ENCODE measurements at places on chromosomes 7 and 10.

- DNase-seq = no peak
Observed at GRCh38 chr10:44263771-44264170, 121.1 kb downstream of the CXCL12 start.

GRCh38 chr7:85851571-85852193 lies 664.8 kb upstream of the SEMA3D start:
- DNase-seq = no peak

- DNase-seq = no peak
Observed at GRCh38 chr10:1650542-1651269, 86.6 kb downstream of the ADARB2 start.

GRCh38 chr10:122298598-122299301 lies 27.7 kb downstream of the BTBD16 start:
- no peak for DNase-seq

- DNase-seq = no peak
Observed at GRCh38 chr10:133276435-133277201, at the start of gene ADAM8. Gene ADAM8 (minus strand): TSS chr10:133276868. CDS start chr10:133276817, 51 bp downstream.

GRCh38 chr7:112581529-112581928 lies 100.7 kb downstream of the LSMEM1 start:
- no peak for DNase-seq

GRCh38 chr7:27873981-27874957 lies 134.3 kb downstream of the TAX1BP1 start:
- DNase-seq = no peak

DNA sequence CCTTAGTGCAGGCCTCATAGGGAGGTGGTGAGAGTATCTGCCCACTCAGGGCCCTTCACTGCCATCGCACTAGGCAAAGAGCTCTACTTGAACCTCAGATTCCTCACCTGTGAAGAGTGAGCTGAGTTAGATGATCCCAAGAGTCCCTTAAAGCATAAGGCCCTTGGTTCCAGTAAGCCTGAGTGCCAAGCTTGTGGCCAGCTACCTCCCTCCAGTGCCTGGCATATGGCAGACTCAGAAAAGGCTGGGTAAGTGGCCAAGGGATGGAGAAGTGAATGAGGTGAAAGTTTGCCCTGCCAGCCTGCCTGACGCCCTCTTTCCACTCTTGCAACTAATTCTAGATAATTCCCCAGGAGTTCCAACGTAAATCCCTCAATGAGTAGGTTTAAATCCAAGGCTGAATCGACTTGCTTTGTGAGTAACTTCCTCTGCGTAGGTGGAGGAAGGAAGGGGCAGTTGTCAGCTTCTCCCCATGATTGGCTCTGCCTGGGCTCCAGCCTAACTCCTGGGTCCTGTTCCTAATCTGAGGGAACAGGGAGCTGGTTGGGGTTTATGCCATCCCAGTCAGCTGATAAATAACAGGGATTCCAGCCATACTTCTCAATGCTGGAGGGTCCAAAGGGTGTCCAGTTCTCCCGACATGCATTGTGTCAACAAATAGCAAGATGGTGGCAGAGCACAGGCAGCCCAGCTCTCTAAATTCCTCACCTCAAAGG lies 14.2 kb downstream of the DUSP5 start:
- DNase-seq = no peak

DNA sequence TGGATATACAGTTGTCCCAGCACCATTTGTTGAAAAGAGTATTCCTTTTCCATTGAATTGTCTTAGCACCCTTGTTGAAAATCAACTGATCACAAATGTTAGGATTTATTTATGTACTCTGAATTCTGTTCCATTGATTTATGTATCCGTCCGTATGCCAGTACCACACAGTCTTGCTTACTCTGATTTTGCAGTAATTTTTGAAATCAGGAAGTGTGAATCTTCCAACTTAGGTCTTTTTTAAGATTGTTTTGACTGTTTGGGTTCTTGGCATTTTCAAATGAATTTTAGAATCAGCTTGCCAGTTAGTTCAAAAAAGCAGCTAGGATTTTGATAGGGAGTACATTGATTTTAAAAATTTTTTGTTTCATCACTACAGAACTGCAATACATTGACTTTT lies 23.7 kb downstream of the CDK13 start:
- DNase-seq = no peak

- no peak for DNase-seq
Observed at GRCh38 chr10:33947544-33947943, 613.1 kb upstream of the NRP1 start.

GRCh38 chr7:46150202-46150601 lies 229.1 kb upstream of the IGFBP3 start:
- no peak for DNase-seq

DNA sequence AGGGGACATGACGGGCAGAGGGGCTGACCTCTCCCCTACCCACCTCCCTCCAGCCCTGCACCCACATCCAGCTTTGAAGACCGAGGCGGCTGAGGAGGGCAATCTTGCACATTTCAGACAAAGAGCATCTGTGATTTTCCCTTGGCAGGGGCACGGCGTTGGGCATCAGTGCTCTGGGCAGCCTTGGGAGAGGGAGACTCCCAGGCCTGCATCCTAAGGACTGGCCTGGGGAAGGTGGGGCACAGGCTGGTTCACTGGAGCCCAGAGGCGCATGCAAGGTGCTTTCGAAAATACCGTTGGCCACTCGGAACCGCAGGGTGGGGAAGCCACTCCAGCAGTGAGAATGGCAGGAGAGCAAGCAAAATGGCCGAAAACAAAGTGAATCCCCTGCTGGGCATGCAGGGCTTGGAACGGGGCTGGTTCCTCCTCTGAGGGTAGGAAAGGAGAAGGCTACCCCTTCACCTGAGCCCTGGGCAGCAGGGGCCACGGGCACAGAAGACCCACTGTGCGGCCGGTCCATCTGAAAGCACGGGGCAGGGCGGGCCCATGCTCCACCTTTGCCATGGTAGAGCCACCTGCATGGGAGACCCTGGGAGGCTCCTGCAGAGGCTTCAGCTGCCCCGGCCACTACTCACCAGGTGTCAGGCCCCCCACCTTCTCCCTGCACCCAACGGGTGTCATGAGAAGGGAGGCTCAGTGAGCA lies 49.8 kb downstream of the EBF3 start:
- no peak for DNase-seq

GRCh38 chr7:50396856-50397255 lies 53.3 kb downstream of the FIGNL1 start:
- DNase-seq = no peak

DNA sequence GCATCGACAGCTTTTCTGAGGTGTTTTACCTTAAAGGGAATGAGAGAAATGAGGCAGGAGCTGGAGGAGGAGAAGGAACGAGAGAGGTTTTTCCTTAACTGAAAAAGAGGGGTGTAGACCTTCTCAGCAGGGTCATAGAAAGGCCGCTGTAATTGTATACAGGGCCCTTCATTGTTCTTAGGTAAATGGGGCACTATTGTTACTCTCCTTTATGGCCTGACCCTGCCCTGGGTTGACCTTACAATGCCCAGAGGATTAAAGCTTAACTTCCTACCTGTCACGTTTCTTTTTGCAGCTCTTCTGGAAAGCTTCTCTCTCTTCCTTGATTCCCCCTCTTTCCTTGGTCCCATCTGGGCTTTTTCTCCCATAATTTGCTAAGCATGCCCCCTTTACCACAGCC lies 13.7 kb upstream of the PDLIM1 start:
- no peak for DNase-seq

GRCh38 chr10:97738616-97739015 lies 1.7 kb downstream of the ZFYVE27 start:
- DNase-seq = no peak

DNA sequence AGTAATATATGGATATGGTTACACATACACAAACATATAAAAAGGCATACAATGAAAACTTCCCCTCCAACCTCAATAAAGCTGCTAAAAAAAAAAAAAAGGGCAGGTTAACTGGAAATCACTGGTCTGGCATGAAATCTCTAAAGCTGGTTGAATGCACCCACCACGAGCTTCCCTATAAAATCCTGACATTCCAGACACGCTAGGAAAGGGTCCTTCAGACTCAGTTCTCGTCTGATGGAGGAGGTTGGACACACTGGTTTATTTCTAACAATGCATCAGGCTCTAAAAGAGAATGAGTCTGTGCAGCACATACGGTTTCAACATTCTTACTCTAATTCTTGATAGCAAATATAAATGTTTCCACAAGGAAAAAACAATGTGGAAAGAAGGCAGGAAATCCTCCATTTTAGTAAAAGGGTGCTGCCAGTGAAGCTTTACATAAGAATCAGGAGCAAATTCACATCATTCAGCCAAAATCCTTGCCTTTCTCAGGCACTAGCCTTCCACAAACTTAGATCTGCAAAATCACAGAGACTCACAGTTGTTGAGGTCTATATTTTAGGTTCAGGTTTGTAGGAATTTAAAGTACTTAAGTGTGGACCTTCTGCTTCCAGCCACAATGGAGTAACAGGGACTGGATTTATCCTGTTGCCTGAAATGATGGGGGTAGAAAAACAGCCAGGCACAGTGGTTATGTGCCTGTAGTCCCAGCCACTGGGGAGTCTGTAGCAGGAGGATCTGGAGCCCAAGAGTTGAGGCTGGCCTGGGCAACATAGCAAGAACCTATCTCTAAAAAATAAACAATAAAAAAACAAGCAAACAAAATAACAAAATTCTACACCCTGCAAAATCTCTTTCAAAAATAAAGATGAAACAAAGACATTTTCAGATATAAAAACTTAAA lies 73.5 kb downstream of the CYTH3 start:
- no peak for DNase-seq

DNA sequence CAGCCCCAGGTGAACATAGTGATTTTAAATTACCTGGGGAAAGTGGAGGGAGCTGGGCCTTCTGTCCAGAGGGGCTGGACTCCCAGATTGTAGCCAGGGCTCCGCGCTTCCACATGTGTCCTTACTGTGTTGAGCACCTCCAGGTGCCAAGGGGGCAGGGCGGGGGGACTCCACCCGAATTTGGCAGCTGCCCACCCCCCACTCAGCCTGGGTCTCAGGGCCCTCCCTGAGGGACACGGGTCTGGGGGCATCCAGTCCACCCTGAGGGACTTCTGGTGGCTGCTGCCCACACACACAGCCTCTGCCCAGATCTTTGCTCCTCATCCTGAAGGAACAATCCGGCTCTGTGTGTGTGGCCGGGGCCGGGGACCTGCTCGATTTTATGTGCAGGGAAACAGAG lies 28.2 kb upstream of the ADGRA1 start:
- no peak for DNase-seq

DNA sequence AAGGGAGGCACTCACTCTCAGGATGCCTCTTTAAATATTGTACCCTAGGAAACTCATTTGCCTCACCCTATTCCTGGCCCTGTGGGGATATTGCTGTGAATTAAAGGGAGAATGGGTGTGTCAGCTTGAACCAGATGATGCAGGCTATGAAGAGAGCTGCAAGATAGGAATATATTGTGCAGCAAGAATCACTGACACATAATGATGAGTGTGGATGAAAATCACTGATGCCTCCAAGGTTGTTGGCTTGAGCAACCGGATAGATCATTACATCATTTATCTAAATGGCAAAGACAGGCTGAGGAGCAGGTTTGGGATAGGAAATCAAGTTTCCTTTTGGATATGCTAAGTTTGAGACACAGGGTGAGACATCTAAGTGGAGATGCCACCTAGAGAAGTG lies 6.2 kb downstream of the SLC26A4 start:
- no peak for DNase-seq

GRCh38 chr7:112654322-112655216 lies 135.6 kb downstream of the TMEM168 start:
- DNase-seq = no peak

DNA sequence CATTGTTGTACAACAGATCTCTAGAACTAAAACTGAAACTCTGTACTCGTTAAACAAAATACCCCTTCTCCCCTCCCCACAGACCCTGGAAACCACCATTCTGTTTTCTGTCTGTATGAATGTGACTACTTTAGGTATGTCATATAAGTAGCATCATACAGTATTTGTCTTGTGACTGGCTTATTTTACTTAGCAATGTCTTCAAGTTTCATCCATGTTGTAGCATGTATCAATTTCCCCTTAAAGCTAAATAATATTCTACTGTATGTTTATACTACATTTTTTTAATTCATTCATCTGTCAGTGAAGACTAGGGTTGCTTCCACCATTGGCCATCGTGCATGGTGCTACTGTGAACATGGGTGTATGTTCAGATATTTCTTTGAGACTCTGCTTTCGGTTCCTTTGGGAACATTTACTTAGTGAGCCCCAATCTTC lies 71.2 kb upstream of the RPA3 start:
- DNase-seq = no peak

DNA sequence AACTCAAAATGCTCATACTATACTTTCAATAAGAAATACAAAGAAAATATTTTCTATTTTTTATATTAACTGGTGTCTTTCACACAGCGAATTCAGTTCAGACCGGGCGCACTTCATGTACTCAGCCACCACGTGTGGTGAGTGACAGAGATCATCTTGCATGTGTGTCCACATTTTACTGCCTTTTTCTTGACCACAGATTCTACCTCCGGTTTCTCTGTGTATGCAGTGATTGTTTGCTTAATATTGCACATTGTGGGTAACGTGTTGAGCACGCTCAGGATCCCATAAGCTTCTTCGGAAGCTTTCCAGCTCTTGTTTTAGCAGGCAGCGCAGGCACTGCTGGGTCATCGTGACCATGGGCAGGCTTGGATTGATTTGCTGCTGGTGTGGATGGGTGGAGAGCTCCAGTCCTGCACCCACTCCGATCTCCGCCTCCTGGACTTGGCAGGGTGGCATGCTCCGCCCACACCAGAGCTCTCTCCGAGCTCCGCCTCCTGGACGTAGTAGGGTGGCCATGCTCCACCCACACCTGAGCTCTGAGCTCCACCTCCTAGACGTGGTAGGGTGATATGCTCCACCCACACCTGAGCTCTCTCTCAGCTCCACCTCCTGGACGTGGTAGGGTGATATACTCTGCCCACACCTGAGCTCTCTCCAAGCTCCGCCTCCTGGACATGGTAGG lies 253.3 kb downstream of the DIP2C start:
- no peak for DNase-seq

GRCh38 chr7:74230446-74231231 lies 20.8 kb downstream of the LAT2 start:
- no peak for DNase-seq

DNA sequence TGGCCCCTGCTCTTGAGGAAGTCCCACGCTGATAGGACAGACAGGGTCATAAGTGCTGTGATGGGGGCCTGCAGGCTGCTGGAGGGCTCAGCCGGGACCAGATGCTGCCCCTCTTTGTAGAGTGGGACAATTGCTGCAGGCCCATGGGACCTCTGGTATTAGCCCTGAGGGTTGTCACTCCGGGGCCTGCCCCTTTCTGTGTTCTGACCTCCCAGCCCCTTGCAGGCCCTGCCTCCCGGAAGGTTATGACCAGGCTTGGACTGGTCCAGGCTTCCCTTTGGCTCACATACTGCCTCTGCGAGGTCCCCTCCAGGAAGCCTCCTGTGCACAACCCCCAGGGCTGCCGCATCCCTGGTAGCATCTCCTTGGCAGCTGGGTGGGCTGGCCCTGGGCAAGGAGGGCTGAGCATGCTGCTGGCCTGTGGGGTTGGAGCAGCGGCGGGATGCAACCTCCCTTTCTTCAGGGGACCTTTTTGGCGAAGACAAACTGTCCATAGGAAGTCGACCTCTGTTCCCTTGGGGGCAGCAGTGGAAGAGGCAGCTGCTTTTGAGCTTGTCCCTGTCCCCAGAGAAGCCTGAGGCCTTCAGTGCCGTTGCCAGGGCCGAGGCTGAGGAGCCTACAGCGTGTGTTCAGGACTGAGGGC lies 8.8 kb downstream of the LIMK1 start:
- DNase-seq = no peak
